ENCODE measurements at places on chromosomes 6 and 20.

- no peak for DNase-seq
Observed at GRCh38 chr20:10761786-10762185, 88.0 kb upstream of the JAG1 start.

GRCh38 chr6:22024973-22025467, 271.8 kb downstream of the PRL start:
- no peak for DNase-seq

DNA sequence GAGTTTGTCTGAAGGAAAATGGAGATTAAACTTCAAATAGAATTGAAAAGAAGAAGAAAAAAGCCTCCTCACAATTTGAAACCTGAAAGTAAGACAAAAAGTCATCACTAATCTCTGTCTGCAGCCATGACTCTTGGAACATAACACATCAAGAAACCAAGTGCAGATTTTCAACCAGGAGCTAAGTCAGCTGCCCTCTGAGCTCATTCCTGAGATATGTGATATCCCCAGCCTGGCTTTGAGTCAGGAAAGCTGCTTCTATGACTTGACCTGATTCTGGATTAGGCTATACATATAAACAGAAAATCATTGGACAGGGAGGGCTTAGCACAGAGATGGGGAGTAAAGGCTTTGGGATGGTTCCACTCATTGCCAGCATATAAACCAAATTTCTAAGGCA, 891.4 kb downstream of the TFAP2A start:
- DNase-seq, result no peak

- DNase-seq, result no peak
Observed at GRCh38 chr6:34610819-34611477, 54.8 kb upstream of the SPDEF start.

GRCh38 chr6:24614648-24615047, 31.3 kb downstream of the KIAA0319 start:
- no peak for DNase-seq

- no peak for DNase-seq
Observed at GRCh38 chr6:49299279-49299678, 163.8 kb downstream of the MMUT start.

DNA sequence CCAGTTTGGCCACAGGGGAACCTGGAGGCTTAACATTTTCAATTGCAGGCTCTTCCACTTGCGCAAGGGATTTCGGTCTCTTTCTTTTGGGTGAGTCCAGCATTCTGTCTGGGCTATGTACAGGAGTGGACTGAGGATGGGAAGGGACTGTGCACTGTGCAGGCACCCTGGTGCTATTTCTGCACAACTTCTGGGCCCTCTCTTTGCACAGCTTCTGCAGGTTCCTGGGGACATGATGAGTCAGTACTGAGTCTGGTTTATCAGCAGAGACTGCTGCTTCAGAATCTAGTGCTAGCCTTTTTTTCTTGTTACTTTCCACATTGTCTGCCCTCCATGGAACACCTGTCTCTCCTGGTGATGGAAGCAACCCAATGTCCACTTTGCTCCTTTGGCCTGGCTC, 78.5 kb upstream of the ASF1A start:
- DNase-seq, result no peak

- no peak for DNase-seq
Observed at GRCh38 chr20:38547288-38548085, 33.5 kb upstream of the ADIG start.

DNA sequence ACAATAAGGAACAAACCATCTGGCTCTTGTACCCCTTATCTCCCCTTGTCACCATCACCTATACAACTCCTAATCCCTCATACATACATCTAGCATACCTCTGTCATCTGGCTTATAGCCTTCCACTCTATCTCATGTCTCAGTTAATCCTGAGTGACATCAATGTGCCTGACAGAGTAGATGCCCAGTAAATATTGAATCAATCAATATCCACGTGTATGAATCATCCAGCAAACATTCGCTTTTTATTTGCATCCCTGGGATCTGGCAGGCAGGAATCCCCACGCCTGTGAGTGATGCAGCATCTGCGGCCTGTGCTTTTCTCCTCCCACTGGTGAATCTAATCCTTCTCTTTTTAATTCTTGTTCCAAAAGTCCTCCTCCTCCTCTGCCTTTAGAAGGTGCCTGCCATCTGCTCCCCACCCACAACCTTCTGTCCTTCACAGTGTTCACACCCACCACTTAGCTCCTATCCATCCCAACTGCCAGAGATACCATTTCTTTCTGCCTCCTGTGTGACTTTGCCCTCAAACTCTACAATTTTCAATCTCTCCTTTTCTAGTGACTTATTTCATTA, 37.6 kb downstream of the ZNF391 start:
- no peak for DNase-seq

DNA sequence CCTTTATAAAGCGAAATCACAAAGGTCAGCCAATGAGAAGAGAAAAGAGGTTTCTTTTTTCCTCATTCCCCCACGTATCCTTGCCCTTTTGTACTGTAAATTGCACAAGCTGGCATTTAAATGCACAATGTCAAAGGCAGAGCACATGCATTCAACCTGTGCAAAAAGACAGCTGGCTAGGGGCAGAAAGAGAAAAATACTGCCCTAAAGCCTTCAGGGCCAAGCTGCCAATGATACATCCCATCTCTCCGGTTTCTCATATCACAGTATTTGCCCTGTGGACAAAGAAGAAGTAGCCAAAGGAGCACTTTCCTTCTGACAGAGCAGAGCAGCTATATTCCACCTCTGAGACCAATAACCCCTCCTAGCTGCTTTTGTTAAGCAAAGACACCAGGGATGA, 219.2 kb downstream of the TRDN start:
- no peak for DNase-seq

DNA sequence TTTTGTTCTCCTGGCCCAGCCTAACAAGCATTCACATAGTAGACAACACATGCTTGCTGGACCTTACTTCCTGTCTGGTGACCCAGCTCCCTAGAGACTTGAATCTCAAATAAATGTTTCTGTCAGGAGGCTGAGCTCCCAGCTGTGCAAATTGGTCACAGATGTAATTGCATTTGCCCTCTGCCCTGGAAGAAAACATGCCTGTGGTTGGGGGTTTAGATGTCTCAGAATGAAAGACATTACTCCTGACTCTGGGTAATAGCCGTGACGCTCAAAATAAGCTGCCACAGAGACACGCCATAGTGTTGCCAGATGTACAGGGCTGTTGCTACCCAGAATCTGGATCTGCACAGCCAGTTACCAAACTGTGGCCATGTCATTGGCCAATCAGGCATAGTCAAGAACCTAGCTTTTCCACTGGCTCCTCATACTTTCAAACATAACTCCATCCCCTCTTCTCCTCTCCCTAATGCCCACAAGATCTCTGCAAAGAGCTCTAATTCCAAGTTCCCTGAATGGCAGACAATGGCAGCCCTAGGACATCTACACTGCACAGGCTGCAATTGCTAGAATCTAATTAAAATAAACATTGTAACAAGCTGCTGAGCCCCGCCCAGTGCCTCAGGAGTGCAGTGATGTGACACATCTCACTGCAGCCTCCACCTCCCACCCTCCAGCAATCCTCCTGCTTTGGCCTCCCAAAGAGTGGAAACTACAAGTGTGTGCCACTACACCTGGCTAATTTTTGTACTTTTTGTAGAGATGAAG, 32.8 kb upstream of the GMPR start:
- DNase-seq, result no peak

DNA sequence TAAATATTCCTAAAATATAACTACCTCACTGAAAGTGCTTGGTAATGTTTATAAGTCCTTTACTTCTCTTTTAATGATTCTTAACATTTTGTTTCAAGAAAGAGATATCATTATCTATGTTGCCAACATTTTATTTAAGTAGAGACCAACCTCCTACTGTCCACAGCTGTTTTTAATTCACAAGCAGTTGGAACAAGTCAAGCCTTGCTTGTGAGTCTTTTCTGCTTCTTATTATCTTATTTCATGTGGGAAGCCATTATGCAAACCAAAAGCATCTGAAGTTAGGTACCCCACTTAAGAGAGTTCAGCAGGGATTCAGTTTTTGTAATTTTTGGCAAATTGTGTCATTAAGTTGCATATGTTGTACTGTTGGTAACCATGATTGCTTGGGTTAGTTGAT, 1714.5 kb downstream of the GRIK2 start:
- DNase-seq, result no peak

GRCh38 chr6:127195833-127196232, 70.8 kb upstream of the RNF146 start:
- DNase-seq, result no peak

GRCh38 chr20:51553897-51554486, 11.5 kb upstream of the NFATC2 start:
- DNase-seq, result no peak

DNA sequence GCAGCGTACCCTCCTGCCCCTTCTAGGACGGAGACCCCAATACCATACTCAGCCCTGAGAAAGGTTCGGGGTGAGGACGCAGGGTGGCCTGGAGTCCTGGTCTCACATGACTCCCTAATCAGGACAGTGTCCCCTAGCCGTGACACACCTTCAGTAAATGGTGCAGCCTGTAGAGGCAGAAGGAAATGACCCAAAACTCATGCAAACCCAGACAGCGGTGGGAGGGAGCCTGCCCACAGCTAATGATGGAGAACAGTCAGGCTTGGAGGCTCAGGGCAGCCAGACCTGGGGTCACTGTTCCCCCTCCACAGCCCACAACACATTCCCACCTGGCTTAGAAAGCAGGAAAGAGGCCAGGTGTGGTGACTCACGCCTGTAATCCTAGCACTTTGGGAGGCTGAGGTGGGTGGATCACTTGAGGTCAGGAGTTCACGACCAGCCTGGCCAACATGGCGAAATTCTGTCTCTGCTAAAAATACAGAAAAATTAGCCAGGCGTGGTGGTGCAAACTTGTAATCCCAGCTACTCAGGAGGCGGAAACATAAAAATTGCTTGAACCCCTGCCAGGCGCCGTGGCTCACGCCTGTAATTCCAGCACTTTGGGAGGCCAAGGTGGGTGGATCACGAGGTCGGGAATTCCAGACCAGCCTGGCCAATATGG, 8.8 kb upstream of the HMGA1 start:
- peak; percentile 36 for DNase-seq

- DNase-seq, result no peak
Observed at GRCh38 chr6:163352966-163353365, 61.6 kb upstream of the QKI start.

DNA sequence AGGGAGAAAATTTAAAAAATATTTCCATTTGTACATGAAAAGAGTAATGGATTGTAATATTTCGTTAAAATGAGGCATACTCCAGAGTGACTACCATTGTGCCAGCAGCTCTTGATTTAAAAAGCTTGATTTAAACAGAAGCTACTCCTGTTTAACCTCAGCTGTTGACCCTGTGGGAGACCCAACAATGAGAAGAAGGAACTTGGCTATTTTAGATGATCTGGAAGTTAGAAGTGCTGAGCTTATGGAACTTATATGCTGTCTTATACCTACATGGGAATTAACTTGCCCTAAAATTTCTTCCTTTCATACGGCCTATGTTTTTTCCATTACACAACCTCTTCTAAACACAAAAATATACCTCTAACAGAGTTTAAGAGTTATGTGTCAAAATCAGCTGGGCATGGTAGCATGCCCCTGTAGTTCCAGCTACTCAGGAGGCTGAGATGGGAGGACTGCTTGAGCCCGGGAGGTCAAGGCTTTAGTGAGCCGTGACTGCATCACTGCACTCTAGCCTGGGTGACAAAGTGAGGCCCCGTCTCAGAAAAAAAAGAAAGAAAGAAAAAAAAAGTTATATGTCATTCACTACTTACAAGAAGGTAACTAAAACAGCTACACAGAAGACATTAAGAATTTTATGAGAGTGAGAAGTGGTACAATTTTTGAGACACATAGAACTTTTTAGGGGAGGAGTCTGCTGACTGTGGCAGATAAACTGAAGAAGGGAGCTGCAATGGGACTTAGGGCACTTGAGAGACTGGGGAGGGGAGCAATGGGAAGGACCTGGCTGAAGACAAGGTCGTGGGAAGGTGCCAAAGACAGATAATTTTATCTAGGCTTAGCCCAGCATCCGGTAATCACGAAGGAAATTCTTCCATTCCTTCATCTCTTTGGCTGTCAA, 139.9 kb downstream of the MYB start:
- no peak for DNase-seq

GRCh38 chr6:21436625-21437024, 156.9 kb upstream of the SOX4 start:
- DNase-seq, result no peak

DNA sequence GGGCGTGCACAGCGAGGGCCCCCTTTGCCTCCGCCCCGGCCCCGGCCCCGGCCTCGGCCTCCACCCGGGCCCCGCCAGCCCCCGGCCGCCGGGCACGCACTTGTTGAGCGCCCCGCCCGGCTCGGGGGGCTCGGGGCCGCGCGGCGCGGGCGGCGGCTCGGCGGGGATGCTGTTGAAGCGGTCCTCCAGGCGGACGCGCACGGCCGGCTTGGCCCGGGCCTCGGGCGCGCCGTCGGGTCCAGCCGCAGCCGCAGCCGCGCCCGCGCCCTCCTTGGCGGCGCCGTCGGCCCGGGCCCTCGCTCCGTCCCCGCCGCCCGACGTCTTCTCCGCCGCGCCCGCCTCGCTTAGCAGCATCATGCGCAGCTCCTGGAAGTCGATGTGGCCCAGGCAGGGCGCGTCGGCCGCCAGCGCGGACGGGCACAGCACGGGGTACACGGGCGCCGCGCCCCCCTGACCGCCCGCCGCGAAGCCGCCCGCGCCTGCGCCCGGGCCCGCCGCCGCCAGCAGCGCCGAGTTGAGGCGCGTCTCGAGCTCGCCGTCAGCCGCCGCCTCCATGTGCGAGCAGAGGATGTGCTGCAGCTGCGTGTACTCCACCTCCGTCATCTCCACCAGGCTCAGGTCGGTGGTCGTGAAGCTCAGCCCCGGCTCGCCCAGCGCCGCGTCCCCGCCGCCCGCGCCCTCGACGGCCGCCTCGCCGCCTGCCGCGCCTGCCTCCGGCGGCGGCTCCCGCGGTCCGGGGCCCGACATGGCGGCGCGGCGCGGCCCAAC, 514 bp downstream of the TCFL5 start:
- no peak for DNase-seq

DNA sequence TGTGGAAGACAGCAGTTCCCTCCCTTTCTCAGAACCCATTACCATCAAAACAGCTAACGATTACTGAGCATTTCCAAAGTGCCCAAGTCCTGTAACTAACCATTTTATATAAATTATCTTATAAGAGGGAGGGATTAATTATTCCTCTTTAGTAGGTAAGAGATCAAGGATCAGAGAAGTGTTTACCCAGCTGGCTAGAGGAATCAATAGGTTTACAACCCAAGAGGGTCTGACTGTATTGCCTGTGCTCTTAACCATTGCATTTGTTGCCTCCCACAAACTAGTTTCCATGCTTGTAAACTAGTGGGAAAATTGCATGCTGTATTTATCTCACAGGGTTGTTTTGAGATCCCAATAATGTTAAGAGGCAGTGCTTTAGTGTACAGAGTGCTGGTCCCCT, 3.7 kb upstream of the DBNDD2 start:
- no peak for DNase-seq

- no peak for DNase-seq
Observed at GRCh38 chr20:21653628-21654027, 51.8 kb upstream of the PAX1 start.

DNA sequence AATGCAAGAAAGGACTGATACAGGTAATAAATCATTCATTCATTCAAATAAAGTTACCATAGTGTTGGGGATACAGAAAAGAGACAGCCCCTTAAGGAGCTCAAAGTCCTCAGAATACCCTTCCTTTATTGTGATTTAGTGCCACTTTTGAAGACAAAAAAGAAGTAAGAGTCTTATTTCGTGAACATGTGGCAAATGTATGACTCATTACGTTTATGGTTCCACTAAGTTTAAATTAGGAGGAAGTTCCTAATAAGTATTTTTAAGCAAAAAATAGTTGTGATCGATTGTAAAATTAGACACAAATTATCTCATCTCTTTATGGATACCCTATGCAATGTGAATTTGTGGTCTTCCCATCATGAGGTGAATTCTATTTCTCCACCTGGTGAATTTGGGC, 38.5 kb upstream of the GCLC start:
- DNase-seq, result no peak

- peak; percentile 36 for DNase-seq
Observed at GRCh38 chr20:62583424-62583920, 58.8 kb upstream of the SLCO4A1 start.

Measured in ELF-1 (cell line).